ENCODE measurements at places on chromosomes 6 and 20.

- DNase-seq = no peak
Observed at GRCh38 chr6:25085756-25086155, 150.0 kb upstream of the RIPOR2 start.

- DNase-seq = no peak
Observed at GRCh38 chr6:13787137-13787536, 27.2 kb downstream of the MCUR1 start.

DNA sequence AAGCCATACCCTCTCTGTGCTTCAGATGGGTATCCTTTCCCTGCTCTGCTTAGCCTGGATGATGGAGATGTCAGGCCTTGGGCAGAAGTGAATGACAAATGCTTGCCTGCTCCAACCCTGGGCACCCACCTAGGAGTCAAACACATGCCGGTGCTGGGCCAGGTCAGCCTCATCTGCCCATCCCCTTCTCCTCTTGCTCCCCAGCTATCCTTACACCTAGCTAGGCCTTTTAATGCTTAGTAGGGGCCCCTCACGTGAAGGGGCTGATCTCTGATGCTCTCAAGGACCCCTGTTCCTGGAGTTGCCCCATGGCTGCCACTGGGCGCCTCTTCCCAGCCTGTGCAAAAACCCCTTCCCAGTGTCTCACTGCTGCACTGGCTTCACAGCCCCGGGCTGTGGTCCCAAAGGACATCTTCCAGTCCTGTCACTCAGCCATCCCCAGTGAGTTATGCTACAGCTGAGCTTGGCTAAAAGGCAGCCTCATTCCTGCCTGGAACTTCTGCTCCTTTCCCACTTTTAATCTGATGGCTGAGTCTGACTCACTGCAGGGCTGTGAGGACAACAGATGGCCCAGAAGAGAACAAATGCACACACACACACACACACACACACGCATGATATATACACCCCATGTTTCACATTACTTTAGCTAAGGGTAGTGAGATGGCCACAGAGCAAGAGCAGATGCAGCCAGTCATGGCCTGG is 12.8 kb upstream of the SDCBP2 start:
- no peak for DNase-seq

DNA sequence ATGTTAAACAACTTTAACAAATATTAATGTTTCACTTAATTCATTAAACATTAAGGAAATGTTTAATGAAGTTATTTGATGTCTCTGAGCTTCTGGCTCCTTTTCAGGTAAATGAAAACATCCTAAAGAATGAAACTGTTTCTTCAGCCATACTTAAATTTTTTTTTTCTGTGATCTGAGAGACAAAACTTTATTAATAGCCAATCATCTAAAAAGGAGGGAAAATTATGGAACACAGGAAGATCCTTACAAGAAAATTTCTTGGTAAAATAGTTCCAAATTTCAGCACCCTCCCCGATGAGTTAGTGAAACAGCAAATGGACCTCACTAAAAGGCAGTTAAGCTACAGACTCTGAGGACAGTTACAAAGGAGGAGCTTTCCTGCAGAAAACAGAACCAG is 185.2 kb downstream of the REV3L start:
- no peak for DNase-seq

DNA sequence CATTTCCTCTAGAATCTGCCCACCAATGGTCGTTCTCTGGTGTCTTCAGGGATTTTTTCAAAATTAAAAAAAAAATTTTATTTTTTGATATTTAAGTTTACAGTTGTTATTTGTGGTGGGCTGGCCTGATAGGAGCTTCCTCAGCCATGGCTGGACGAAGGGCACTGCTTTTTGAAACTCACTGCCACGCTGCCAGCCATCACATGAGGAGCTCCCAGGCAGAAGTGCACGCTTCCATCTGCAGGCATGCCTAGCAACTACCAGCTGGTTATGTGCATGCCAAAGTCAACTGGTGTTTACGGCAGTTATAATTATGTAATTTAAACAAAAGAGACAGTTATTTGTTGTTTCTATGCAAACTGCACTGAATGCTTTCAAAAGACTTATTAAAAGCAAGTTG is 105.1 kb downstream of the IRF4 start:
- no peak for DNase-seq

DNA sequence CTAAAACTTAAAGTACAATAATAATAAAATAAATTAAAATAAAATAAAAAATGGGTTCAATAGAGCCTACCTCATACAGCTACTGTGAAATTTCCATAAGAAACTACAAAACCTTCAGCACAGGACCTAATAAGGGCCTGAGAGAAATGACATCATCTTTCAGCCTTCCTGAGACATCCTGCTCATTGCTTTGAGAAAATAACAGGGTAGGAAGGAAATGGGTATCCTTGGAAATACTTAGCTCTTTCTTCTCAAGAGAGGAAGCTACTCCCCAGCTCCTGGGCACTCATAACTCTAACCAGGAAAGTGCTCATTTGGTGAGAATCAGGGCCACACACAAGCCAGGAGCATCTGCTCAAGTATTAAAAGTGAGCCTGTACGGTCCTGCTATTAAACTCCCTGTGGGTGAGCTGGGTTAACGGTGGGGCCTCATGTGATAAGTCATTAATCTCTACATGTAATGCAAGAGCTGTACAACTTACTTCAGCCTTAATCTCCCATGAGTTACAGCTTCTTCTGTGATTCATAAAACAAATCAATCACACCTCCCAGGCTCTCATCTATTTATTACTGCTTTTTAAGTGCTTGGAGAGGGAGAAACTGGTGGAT is 141.4 kb downstream of the MAFB start:
- no peak for DNase-seq

DNA sequence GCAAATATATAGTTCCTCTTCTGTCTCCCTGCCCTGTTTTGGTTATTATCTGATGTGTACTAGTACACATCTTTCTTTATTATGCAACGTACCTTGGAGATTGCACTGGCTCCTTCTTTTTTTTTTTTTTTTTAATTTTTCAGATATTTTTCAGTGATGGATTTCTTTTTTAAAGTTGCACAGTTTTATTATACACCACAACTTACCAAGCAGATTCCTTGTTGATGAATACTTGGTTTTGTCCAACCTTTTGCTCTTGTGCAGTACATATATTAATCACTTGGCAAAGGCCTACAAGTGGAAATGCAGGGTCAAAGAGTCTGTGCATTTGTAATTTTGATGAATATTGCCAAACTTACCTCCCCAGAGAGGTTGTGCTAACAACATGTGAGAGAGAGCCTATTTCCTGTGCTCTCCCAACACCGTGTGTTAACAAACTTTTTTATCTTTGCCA is 50.1 kb upstream of the RNF24 start:
- DNase-seq = no peak

DNA sequence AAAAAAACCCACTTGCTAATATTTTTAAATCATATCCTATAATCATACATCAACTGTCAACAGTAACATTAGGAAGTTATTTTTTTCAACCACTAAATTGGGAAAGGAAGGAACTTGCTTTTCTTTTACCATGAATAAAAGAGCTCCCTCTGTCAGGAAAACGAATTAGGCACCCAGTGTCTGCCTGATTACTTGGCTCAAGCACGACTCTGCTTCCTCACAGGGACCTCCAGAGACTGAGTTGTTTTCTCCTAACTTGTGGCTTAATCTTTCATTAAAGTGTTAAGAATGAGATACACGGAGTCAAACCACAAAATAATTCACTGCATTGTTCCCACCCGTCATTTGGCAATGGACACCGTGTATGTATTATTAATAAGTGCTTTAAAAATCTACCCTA is 1405.1 kb upstream of the EYS start:
- DNase-seq = no peak

DNA sequence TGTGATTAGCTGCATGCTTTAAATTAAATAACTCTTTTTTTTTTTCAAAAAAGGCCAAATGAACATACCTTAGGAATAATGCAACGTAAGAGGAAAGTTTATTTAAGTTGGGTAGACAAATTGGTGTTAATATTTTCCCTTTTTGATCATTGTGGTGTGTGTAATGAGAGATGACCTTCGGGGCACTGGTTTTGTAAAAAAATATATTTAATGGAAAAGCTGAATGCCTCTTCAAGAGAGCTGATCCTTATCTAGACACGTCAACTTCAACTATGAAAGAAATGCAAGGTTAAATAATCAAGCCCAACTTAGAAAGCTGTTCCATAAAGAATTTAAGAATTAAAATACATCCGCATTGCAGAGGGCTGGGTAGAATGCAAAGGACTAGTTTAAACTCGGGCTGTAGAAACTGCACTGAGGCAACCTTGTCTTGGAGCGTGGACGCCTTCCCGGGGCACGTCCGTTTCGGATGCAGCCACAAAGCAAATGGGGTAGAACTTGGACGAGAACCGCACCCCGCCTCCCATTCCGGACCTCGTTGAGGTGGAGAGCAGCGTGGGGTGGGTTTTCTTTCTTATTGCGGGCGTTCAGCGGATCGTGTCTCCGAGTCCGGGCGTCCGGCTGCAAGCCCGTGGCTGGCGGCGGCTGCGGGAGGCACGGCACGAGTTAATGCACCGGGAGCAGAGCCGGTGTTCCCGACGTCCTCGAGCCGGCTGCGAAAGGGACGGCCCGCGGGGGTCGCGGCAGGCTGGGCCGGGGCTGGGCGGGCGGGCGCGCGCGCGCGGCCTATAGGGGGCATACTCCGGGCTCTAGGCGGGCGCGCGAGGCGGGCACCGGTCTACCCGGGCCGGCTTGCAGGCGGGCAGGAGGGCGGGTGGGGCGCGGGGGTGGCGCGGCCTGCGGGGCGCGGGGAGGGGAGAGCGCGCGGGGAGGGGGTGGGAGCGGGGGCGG is 1.9 kb downstream of the JARID2 start:
- no peak for DNase-seq

GRCh38 chr6:110415086-110415916 is at the start of gene DDO:
Gene DDO, minus strand, starts transcription at chr6:110415575. Its CDS starts 2,113 bp downstream, at chr6:110413462.
- no peak for DNase-seq

- DNase-seq = no peak
Observed at GRCh38 chr6:6875818-6876470, 231.8 kb upstream of the RREB1 start.

- DNase-seq = no peak
Observed at GRCh38 chr6:147117580-147117979, 86.6 kb upstream of the STXBP5 start.

DNA sequence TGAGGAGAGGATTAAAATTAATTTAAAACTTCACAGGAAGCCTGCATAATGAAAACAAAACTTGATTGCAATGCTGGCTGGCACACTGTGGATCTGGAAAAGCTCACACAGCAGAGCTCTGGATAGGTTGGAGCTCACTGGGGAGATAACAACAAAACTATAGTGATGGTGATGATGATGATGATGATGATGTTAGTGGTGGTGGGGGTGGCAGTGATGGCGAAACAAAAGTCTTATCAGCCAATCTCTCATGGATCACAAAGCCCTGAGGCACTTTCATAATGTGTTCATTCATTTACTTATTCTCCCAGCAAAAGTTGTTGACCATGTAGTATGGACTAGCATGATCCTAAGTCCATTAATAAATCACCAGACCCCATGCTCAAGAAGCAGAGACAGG is 152.0 kb downstream of the MBOAT1 start:
- no peak for DNase-seq

DNA sequence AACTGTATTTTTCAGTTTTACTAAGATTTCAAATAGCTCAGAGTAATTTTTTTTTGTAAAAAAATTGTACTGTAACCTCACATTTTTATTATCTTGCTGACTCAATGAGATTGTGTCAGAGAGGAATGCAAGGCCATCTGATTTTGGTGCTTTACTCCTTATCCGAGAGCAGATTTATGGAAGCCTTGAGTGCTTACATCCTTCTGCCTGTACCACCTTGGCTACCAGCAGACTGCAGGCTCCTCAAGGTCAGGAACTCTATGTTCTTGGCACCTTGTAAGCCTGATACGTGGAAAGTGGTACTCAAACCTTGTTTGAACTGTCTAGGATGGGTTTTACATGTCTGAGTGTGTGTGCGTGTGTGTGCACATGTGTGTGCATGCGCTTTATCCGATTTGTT is 80.1 kb upstream of the MLIP start:
- no peak for DNase-seq

DNA sequence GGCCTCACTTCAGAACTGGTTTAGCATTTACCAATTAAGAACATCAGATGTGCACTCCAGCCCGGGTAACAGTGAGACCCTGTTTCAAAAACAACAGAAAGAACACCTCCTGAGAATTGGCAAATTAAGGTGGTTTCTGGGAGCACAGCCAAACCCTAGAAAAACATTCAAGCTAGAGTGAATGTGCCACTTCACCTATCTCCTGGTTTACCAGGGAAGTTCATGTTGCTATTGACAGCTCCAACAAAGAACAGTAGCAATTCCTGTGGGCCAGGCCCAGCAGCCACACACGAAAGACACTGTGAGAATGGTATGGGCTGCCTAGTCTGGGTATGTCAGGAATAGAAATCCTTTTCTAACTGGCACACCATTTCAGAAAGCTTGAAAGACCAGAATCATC is 4.9 kb downstream of the POLR1C start:
- DNase-seq = no peak

DNA sequence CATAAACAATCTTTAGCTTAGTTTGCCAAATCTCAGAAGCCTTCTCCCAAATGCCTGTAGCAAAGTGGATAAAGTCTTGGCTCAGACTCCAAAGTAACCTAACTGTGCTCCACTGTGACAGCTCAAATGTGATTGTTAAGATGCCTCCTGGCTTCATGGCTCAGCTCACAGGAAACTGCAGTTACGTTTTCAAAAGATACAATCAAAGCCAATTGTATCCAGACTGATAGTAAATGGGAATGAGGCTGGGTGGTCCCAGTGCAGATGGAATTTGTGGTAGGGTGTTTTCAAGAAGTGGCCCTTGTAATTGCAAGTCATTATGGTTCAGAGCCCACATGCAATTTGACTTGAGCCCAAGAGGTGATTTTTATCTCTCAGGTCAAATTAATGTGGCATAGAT is 151.2 kb upstream of the TAB2 start:
- no peak for DNase-seq

DNA sequence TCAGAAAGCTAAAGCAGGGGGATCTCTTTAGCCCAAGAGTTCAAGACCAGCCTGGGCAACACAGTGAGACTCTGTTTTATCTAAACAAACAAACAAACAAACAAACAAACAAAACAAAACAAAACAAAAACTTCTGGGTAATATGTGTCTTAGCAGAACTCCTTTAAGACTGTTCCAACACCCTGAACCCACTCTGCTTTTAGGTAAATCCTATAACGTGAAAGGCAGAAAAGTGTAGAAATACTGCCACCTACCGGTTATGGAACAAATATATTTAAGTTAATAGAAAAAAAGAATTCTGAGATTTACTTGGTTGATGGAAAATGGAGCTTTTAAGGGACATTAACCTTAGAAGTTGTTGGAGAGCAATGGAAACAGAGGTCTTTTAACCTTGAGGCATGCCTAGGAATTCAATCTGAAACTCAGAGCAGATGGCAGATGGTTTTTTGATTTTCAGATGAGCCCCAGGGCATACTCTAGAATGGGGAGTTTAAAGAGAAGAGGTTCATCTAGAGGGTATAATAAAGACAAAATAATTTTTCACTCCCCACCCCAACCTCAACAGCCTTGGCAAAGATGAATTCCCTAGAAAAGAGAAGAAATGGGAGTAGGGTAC is 38.5 kb downstream of the SOD2 start:
- DNase-seq = no peak

DNA sequence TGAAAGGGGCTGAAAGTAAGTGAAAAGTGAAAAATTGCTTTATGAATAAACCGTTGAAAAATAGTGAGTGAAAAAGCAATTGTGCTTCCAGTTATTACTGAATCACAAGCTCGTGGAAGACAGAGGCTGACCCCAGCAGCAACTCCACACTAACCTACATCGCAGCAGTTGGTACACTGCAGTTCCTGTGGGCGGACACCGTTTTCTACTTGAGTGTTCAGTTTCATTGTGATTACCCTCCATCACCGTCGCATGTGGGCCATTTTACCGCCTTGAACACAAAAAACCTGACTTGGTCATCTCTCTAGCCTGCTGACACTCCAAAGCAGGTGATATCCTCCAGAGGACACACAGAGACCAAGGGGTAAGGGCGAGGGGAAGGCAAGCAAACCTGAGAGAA is 28.4 kb downstream of the PRDM1 start:
- no peak for DNase-seq

Data from NCI-H1436 treated with DMSO at 0.1 percent for 48 hours (cell line).